RPMI7951 (cell line): ENCODE measurements at places on chromosomes 7 and 10.

DNA sequence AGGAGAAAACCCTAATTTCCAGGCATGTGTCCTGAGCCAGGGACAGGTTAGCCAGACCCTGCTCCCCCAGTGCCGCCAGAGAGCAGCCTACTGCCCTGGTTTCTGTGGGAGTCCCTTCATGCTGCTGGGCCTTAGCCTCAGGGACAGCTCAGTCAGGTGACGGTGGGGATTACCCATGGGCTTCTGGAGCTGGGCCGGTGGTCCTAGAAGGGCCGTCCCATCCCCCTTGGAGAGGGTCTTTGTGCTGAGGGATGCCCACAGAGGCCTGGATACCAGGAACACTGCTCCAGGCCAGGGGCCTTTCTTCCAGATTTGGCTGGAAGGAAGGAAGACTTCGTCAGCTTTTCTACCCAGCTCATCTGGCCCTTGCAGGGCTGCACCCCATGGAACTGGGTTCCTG lies 71.4 kb upstream of the ZNF722 start:
- no peak for DNase-seq

DNA sequence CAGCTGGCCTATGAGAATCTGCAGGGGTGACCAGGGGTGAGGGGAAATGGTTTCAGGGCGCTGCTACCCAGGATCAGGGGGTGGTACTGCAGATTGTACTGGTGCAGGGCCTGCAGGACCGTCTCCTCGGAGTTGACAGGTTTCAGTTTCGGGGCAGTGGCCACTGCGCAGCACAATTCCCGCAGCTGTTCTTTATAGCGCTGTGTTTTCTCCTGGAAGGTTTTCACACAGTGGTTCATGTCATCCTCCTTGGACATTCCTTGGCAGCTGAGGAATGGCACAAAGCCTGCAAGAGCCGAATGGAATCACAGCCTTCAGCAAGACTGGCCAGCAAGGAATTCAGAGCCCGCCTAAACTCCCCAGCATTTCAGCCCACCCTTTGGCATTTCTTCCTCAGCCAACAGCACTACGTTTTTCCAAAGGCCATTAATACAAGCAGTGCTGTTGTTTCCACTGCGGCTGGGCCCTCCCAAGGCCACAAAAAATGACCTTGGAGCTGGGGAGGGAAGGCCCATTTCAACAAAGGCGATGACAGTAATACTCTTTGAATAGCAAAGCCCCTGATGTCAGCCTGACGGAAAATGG lies 44.9 kb downstream of the PNLIPRP2 start:
- DNase-seq: peak; percentile 45

GRCh38 chr10:98062424-98062823 lies 32.0 kb upstream of the CRTAC1 start:
- no peak for DNase-seq

GRCh38 chr10:127945948-127946711 lies 39.2 kb downstream of the PTPRE start:
- DNase-seq: no peak

DNA sequence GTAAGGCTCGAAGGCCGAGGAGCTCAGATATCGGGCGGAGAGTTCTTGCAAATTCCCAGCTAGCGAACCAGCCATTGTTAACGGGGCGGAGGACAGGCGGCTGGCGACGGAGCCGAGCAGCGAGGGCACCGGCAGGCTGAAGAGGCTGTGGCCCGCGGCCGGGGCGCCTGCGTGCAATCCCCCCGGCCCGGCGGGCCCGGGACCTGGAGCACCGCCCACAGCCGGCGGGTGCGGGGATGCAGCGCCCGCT lies 4.1 kb downstream of the VAX1 start:
- DNase-seq: no peak

DNA sequence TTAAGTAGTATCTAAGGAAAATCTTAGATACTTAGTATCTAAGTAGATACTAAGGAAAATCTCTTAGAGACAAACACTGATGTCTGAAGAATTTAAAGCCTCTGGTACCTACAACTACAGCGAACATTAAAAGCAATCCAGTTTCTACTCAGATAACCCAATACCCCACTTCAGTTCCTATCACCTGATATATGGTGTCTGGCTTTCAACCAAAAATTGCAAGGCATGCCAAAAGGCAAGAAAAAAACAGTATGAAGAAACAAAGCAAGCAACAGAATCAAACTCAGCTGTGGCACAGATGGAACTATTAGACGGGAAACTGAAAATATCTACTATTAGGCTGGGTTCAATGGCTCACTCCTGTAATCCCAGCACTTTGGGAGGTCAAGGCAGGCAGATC lies 31.1 kb downstream of the ARHGAP12 start:
- DNase-seq: peak; percentile 63

- DNase-seq: no peak
These were observed 271.1 kb downstream of the ADARB2 start for GRCh38 chr10:1465993-1466764.

GRCh38 chr7:106768324-106768751 lies 96.7 kb upstream of the PIK3CG start:
- peak; percentile 73 for DNase-seq

DNA sequence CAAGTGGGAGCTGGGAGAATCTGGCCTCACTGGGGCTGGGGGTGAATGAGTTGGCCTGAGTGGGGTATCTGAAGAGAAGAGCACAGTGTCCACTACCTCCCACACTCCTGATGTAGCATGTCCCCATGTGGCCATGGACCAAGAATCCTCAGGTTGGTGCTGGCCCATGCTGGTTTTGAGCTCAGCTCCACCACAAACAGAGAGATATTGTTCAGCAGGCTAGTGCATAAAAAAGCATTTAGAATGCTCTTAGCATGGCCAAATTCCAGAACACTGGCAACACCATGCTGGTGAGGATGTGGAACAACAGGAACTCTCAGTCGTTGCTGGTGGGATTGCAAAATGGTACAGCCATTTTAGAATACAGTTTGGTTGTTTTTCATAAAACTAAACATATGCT lies 61.4 kb downstream of the FRMPD2 start:
- DNase-seq: no peak

DNA sequence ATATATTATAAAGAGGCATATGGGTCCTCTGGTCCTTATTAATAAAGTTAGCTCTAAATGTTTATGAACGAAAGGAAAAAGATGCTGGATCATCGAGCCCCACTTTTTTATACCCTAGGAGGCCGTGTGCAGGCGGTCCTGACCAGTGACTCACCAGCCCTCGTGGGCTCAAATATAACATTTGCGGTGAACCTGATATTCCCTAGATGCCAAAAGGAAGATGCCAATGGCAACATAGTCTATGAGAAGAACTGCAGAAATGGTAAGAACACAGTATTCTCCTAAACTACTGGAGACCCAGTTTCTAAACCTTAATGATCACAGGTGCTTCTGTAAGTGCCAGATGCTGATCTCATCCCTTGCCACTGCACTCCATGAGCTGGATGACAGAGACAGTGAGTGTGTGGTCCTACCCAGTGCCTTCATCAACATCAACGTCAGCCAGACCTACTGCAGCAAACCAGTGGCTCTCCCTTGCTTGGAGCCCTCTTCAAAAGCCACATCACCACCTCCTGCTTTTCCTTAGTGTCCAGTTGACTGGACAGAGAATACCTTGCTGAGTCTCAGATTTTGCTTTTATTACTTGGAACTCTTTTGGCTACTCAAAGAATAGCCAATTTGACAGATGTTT lies 7.6 kb downstream of the GPNMB start:
- peak; percentile 74 for DNase-seq

GRCh38 chr7:66634816-66635215 lies 6.1 kb downstream of the KCTD7 start:
- DNase-seq: no peak

- DNase-seq: no peak
These were observed 4.4 kb downstream of the CD36 start for GRCh38 chr7:80642871-80643270.

GRCh38 chr10:132058111-132058745 lies 7.5 kb upstream of the JAKMIP3 start:
- no peak for DNase-seq

GRCh38 chr10:103980288-103980906 lies 13.5 kb downstream of the SLK start:
- no peak for DNase-seq

DNA sequence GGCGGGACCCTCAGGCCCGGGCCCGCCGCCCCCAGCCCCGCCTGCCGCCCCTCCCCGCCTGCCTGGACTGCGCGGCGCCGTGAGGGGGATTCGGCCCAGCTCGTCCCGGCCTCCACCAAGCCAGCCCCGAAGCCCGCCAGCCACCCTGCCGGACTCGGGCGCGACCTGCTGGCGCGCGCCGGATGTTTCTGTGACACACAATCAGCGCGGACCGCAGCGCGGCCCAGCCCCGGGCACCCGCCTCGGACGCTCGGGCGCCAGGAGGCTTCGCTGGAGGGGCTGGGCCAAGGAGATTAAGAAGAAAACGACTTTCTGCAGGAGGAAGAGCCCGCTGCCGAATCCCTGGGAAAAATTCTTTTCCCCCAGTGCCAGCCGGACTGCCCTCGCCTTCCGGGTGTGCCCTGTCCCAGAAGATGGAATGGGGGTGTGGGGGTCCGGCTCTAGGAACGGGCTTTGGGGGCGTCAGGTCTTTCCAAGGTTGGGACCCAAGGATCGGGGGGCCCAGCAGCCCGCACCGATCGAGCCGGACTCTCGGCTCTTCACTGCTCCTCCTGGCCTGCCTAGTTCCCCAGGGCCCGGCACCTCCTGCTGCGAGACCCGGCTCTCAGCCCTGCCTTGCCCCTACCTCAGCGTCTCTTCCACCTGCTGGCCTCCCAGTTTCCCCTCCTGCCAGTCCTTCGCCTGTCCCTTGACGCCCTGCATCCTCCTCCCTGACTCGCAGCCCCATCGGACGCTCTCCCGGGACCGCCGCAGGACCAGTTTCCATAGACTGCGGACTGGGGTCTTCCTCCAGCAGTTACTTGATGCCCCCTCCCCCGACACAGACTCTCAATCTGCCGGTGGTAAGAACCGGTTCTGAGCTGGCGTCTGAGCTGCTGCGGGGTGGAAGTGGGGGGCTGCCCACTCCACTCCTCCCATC lies 82.7 kb downstream of the PAX2 start:
- peak; percentile 21 for DNase-seq

DNA sequence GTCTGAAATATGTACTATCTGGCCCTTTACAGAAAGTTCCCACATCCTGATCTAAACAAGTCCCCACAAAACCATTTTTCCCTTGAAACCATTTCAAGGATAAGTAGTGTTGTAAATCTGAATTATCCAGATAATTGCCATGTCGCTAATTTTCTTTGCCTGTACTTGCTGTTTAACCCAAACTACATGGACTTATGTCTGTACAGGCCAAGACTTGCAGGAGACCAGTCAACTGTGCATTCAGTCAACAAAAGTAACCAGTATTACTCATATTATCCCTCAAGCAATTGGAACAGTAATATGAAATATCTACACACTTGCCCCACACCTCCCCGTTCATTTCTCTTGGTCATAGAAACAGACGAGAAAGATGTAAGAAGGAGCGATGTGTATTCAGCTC lies 347.8 kb upstream of the NFE2L3 start:
- no peak for DNase-seq

GRCh38 chr7:98079891-98080648 lies 26.6 kb upstream of the LMTK2 start:
- DNase-seq: no peak

DNA sequence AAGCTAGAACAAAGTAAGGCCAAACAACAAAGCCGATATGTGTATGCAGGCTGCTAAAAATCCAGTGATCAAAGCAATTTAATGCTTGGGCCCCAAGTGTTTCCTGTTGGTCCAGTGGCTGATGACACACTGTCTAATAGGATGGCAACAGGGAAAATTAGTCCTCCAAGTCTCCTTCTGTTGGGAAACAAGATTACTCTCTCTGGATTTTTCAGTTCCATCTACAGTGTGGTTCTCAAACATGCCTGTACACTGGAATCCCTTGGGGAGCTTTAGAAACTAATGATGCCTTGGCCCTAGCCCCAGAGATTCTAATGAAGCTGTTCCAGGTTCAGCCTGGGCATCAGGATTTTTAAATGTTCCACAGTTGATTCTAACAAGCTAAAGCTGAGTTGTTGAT lies 198.7 kb downstream of the AHR start:
- DNase-seq: no peak

GRCh38 chr10:4545062-4545461 lies 280.9 kb upstream of the AKR1E2 start:
- DNase-seq: no peak

GRCh38 chr7:128703609-128704241 lies 31.6 kb downstream of the GARIN1A start:
- DNase-seq: no peak

DNA sequence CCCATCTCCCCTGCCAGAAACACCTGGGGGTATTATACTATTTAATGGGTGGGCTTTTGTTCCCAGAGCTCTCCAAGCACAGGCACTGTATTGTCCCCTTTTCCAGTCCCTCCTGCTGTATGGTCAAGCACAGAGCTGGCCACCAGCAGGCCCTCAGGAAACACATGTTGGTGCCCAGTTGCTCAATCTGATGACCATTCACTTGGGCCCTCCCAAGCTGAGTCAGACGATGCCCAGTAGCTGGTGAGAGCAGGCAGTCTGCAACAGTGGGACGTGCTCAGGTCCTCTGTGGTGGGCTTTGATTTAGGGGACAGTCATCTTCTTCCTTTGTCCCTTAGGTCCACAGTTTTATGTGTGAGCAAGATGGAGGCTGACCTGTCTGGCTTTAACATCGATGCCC lies 11.8 kb downstream of the SFXN2 start:
- DNase-seq: peak; percentile 44

DNA sequence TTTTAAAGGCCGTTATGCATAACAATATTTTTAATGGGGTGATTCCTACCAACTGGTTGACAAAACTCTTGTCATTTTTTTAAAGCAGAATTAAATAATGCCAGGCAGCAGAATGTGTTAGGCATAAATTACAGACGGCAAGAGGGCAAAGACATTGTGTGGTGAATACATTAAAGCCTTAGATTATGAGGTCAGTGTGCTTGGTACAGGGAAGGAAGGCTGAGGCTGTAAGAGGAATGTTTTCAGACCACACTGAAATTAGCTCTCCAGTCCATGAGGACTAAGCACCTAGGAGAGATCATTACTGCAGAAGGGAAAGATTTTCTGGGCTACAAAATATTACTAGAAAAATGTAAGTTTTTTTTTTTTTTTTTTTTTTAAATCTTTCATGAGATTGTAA lies 312.8 kb upstream of the PRKCQ start:
- no peak for DNase-seq

DNA sequence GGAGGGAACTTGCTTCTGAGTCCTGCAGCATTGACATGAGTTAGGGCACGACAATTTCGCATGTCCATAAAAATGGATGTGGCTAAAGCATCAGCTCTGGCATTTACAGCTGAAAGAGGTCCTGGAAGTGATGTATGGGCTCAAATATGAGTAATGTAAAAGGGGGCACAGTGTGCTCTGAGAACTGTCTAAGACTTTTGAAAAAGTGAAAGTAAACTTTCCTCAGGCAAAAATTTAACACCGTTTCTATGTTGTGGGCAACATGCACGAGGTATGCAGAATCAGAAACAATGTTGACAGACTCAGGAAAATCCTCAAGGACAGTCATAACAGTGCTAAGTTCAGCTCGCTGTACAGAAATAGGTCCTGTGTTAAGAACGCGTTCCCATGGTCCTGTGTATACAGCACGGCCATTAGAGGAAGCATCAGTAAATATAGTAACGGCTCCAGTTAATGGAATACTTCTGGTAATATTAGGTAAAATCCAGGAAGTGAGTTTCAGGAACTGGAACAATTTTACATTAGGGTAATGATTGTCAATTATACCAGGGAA lies 37.9 kb upstream of the AKR1C2 start:
- DNase-seq: no peak

- no peak for DNase-seq
These were observed 135.3 kb downstream of the ICA1 start for GRCh38 chr7:8126601-8127167.
